ENCODE measurements at places on chromosomes 7 and 10. TPM values are rescaled to one million over a fixed set of nuclear protein-coding genes. Genes with fewer than 3 reads are reported as not detected.

The DGKB gene
- total RNA-seq = not detected

The KLF14 gene
- not detected for total RNA-seq

The ZNF239 gene
- total RNA-seq = not detected

The GPR146 gene
- 0.89 TPM for total RNA-seq

DNA sequence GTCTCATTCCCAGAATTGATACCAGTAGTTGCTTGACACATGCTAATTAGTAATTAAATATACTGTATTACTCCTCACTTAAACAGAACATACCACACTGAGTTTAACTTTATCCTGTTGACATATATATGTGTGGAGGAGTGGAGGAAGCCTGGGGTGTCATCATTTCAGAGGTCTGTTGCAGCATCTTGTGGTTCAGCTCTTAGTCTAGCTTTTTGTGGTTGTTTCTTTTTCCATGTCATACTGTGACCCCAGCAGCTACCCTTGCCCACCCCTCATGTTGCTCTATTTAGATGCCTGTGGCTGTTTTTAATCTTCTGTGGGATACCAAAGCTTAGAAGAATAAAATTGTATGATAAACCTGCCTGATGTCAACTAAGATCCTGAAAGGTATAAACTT lies 875.4 kb downstream of the LRMDA start:
- DNase-seq = no peak

DNA sequence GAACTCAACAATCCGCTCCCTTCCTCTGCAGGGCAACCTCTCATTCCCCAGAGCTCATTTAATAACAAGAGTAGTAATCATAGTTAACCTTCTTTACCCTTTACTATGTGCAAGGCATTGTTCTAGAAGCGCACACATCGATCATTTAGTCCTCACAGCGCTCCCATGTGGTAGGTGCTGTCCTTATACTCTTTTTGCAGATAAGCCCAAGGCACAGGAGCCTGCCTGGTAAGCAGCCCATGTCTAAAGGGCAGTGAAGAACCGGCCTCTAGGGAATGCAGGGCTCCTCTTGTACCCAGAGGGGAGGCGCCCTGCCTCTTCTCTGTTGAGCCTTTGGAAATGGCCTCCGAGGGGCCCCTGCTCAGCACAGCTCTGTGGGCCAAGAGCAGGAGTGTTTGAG lies 14.3 kb downstream of the CHST3 start:
- DNase-seq = no peak

- DNase-seq = no peak
These were observed 65.6 kb downstream of the IGF2BP3 start for GRCh38 chr7:23404546-23405239.

- DNase-seq = no peak
These were observed 52.5 kb upstream of the NFKB2 start for GRCh38 chr10:102342958-102343357.

DNA sequence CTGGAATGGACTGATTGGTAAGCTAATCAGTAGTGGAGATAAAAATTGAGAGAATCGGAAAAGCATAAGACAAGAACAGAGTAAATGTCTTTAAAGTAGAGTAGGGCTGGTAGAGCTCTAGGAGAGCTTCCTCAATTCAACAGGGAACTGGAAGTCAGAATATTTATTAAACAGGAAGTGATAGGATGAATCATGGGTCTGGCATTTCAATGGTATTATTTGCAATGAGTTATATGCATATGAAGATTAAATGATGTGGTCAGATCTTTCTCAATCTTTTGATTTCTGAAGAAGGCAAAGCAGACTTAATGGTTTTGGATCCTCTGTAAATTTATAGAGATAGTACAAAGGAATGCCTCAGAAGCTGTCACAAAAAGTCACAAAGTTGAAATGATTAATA lies 349.0 kb downstream of the HPSE2 start:
- no peak for DNase-seq

- DNase-seq = no peak
These were observed 310.8 kb downstream of the MAGI2 start for GRCh38 chr7:79142706-79143105.

GRCh38 chr7:80707318-80707717 lies 68.9 kb downstream of the CD36 start:
- DNase-seq = no peak

GRCh38 chr7:152144557-152145245 lies 119.2 kb downstream of the GALNT11 start:
- DNase-seq = no peak

GRCh38 chr7:132511387-132511786 lies 64.9 kb downstream of the PLXNA4 start:
- DNase-seq = no peak

- DNase-seq = no peak
These were observed 312.8 kb upstream of the ZMIZ1 start for GRCh38 chr10:78755877-78756455.

- DNase-seq = no peak
These were observed 15.3 kb upstream of the C10orf90 start for GRCh38 chr10:126685756-126686155.

DNA sequence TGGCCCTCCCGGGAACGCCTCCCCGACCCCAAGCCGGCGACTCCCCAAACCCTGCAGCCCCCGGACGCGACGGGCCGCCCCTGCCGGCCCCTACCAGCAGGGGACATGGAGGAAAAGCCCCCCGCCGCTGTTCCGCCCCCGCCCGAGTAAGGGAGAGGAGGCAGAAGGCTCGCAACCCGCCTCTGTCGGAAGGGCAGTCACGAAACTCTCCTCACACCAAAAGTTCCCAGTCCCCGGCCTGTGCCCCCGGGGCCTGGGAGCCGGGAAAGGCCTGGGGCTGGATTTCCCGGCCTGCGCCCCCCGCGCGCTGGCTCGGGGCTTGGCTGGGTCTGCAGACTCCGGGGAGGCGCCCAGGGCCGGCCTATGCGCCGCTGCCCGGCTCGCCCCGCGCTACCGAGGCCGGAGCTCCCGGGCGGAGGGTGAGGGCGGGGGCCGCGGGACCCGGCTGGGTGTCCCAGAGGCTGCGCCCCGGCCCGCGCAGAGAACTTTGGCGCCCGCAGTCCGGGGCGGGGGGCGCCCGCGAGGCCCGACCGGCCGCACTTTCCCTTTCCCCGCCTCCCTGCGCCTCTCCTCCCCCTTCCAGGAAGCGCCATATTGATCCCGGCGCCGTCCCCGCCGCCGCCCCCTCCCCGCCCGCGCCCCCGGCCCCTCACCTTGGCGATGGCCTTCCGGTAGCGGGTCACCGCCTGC lies 728 bp downstream of the PARD3 start:
- DNase-seq = no peak

DNA sequence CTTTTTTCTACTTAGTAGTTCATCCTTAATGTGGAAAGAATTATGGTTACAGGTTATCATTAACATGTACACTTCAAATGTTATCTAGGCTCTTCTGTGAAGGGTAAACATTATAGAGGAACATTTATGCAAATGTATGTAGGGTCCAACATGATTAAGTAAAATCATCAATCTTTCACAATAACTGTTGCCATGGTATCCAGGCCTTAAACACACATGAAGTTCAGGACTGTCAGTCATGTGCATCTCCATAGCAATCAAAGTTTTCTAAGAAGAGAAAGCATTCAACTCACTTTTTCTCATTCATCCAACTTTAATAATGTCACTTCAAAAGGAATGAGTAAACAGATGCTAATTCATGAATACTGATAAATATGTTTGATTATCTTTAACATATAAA lies 83.6 kb downstream of the DNAJC1 start:
- DNase-seq = no peak

- no peak for DNase-seq
These were observed 151.4 kb downstream of the CDH23 start for GRCh38 chr10:71547876-71548846.

- no peak for DNase-seq
These were observed 33.2 kb upstream of the MKRN1 start for GRCh38 chr7:140512317-140513000.

- DNase-seq = no peak
These were observed 153.0 kb downstream of the TNS3 start for GRCh38 chr7:47428768-47429472.

GRCh38 chr7:139341776-139342226 lies 664 bp downstream of the FMC1 start:
- no peak for DNase-seq

- DNase-seq = no peak
These were observed 567.3 kb downstream of the AUTS2 start for GRCh38 chr7:70165477-70166170.

DNA sequence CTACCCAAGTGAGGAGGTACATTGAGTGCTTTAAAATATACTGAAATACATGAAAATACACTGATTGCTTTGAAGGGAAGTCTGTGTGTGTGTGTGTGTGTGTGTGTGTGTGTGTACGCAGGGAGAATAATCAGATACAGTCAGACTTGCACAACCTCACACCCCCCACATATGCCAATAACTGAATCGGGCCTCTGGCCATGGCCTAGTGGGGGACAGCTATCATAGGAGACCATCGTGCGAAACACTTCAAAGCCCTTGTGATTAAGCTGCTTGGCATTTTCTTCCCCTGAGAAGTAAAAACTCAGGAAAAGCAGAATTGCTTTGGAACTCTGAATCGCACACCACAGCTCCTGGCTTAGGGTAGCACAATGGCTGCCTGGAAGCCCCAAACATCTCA lies 135.1 kb downstream of the C10orf105 start:
- DNase-seq = no peak

GRCh38 chr7:36157527-36158320 lies 4.7 kb downstream of the EEPD1 start:
- no peak for DNase-seq

- no peak for DNase-seq
These were observed 31.7 kb downstream of the ASAH2 start for GRCh38 chr10:50219646-50220045.

DNA sequence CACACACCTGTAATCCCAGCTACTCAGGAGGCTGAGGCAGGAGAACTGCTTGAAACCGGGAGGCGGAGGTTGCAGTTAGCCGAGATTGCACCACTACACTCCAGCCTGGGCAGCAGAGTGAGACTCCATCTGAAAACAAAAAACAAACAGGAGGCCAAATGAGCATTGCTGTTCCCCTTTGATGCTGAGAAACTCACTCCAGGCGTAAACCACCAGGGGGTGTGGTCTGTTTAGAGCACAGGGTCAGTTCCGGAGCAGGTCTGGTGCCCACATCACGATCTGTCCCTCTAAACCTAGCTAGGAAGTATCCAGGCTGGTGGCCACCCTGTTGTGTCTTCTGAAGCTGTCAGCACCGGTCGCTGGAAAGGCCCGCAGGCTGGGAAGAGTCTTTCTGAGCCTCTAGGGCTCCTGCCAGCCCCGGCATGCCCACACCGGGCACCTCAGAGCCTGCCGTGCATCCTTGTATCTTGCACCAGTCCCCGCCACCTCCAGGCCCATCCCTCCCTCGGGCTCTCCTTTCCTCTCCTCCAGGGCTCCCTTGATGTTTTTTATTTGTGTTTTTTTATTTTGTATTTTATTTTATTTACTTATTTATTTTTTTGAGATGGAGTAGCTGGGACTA lies 66.3 kb upstream of the SH2B2 start:
- no peak for DNase-seq

DNA sequence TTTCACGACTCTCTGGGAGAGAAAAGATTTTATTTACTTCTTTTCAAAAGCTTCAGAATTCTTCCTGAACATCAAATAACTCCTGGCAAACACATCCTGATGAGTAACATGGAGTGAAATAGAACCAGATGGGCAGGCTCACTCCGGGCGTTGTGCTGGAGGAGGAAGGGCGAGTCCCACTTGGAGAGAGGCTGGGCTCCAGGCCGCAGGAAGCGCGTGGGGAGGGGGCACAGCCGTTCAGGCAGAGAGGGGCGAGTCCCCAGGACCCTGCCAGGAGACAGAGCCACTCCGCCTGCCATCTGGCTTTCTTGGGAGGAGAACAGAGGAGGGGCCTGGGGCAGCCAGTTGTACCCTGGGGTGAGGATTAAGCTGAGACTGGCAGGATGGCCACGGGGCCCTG lies 265.9 kb upstream of the ZMIZ1 start:
- no peak for DNase-seq

Data from natural killer cell treated with Interleukin-12 subunit alpha and Interleukin-12 subunit beta and Interleukin-15 and Interleukin-18, amount 100 ng/mL, for 72 hours (primary cell).